ENCODE measurements at places on chromosomes 12 and 14. TPM values are rescaled to one million over a fixed set of nuclear protein-coding genes. Genes with fewer than 3 reads are reported as not detected.

DNA sequence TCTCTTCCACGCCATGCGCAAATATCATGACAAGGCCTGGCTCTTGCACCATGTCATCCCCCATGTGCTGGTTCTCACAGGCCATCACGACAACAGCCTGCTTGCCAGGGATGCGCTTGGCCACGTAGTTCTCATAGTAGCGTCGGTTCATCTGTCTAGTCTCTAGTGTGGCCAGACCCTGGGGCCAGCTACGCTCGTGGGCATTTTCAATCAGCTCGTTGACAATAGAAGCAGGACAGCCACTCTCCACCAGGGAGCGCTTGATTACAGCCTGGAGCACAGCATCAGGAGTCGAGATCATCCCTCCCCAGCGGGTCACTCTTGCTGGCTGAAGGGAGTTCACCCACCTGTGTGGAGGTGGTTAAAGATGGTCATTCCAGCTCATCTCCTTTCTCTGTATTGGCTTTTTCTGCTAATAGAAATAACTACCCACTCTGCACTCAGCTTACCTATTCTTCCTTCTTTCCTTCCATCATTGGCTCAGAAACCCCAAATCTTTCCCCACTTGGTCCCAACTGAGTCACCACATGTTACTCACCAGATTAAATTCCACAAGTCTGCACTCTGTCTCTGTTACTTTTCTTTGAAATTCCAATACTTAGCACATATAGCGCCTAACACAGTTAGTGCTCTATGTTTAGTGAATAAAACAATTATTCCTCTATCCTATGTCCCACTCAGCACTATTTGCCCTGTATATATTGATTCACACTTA is 15.1 kb downstream of the RNF41 start:
- DNase-seq, result peak; percentile 77

GRCh38 chr12:131010396-131011131 is 56.9 kb downstream of the ADGRD1 start:
- no peak for DNase-seq

DNA sequence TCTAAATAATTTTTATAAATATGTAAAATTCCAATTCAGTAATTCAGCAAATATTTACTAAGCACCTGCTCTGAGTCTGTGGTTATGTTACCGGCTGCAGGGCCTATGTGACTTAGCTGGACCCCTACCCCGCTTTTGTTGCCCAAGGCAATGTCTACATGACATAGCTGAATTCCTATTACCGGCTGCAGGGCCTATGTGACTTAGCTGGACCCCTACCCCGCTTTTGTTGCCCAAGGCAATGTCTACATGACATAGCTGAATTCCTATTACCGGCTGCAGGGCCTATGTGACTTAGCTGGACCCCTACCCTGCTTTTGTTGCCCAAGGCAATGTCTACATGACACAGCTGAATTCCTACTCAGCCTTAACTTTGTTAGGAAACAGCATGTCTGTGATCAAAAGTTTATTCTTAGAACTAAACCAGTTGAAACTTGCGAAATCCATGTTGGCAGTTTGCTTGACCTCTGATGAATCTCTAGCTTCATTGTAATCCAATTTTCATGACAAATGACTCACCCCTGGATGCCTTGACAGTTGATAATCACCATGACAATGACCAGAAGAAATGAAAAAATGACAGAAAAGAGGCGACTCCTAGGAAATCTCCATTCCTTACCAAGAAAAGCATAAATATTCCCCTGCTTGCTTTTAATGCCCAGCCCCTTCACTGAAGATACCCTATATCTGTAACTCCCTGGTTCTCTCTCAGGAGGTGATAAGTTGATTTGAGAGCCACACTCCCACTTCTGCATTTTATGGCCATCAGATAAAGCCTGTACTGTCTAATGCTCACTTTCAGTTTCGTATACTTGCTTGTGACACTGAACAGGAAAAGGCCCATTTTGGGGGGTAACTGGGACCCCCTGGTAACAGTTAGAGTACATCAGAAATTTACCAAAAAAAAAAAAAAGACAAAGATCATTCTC is 148.4 kb upstream of the SYT10 start:
- peak; percentile 6 for DNase-seq

- DNase-seq, result no peak
These were observed 111.1 kb downstream of the STAB2 start for GRCh38 chr12:103697971-103698751.

GRCh38 chr14:39873791-39874190 is 441.6 kb upstream of the FBXO33 start:
- DNase-seq, result no peak

DNA sequence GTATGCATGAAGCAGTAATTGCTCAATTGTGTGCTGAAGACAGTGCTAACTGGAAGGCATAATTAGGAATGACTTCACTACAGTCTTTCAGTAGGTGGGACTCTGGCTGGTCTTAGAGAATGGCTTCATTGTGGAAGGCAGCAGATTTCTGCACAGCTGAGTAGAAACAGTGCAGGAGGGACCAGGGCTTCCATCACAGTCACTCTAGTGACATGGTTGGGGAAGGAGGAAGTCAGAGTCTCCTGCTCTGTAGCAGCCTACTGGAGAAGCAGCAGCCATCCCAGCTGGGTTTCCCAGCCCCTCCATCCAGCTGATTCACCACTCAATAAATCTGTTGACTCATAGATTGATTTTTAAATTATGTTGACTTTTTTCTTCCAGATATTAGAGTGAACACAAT is 80.6 kb upstream of the DBX2 start:
- no peak for DNase-seq

GRCh38 chr12:31728289-31728916 is 418 bp downstream of the AMN1 start:
- no peak for DNase-seq

Gene AGAP2
- total RNA-seq, result not detected

DNA sequence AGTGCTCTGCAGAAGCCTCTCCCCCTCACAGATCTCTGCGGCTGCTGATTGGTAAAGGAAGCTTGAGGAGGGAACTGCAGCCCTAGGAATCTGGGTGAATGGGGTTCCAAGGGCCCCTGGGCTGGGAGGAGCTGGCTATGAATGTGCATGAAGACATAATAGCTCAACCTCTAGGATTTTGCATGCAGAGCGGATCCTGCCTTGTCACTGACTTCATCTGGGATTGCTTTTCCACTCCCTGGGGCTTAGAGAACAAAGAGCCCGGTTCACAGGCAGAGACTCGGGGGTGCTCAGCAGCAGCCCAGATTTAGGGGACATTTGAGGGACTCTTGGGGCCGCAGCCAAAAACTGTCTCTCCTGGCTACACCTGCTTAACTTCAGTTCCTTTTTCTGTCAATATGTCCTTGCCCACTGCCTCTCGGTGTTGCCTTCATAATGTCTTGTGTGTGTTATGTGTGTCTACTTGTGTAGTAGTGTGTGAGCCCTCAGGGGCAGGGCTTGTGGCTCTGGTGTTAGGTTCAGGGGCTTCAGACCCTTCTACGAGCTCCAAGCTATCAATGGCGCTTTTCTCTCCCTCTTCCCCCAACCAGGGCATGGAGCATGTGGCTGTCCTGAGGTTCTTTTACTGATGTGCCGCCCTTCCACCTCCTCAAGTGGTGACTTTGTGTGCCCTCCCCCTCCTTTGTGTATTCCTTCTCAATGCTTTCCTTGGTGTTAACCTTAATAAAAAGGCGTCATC is 1.9 kb downstream of the CCDC184 start:
- DNase-seq, result no peak

Gene CYP46A1
- total RNA-seq, result 0.09 TPM

Gene RNU4-1
- 3,645 TPM for total RNA-seq
